Naive thymus-derived CD8-positive, alpha-beta T cell (primary cell): ENCODE measurements at places on chromosomes 16 and 17. TPM values are rescaled to one million over a fixed set of nuclear protein-coding genes. Genes with fewer than 3 reads are reported as not detected.
A peak's percentile ranks its signal among the peaks of the same experiment; 100 is the strongest.

The ST6GALNAC1 gene
- polyA plus RNA-seq: 0.52 TPM

The CD300A gene
- 37.6 TPM for polyA plus RNA-seq

The RHBDF1 gene
- polyA plus RNA-seq: not detected

The TAT gene
- polyA plus RNA-seq: not detected

The ANKS4B gene
- polyA plus RNA-seq: not detected

DNA sequence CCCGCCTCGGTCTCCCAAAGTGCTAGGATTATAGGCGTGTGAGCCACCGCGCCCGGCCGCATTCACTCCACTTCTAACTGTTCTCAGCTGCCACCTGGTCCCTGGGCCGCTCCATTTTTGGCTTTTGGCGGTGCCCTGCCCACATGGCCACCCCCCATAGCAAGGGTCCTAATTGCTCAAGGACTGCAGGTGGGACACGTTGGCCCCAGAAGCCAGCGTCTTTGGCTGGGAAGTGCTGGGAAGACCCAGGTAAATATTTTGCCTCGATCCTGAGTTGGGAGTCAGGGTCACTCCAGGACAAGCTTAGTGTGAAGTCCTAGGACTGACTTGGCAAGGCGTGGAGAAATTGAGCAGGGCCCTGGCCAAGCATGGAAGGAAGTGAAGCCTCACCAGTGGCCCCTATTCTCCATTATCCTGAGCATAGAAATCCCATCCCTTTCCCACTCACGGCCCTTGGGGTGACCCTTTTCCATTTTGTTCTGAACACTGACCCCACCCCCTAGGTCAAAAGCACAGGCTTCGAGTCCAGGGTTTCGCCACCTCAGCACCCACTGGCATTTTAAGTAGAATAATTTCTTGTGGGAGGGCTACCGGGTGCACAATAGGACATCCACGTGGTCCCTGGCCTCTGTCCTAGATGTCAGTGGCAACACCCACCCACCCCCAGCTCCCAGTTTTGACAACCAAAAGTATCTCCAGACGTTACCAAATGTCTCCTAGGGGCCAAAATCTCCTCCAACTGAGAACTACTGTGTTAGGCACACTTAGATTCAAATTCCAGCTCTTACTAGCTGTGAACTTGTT, 5.9 kb upstream of the WDR81 start:
- no peak overlapping the region for H3K27ac ChIP-seq
- H3K4me3 ChIP-seq: no peak overlapping the region
- H3K27me3 ChIP-seq: peaks cover 1% of the 10 kb centered on the region
- no peaks in the 10 kb centered on the region for H3K36me3 ChIP-seq

GRCh38 chr17:8420041-8420934, 15.4 kb upstream of the NDEL1 start:
- H3K36me3 ChIP-seq: no peaks in the 10 kb centered on the region
- H3K27me3 ChIP-seq: peaks cover 12% of the 10 kb centered on the region
- H3K27ac ChIP-seq: no peak overlapping the region

DNA sequence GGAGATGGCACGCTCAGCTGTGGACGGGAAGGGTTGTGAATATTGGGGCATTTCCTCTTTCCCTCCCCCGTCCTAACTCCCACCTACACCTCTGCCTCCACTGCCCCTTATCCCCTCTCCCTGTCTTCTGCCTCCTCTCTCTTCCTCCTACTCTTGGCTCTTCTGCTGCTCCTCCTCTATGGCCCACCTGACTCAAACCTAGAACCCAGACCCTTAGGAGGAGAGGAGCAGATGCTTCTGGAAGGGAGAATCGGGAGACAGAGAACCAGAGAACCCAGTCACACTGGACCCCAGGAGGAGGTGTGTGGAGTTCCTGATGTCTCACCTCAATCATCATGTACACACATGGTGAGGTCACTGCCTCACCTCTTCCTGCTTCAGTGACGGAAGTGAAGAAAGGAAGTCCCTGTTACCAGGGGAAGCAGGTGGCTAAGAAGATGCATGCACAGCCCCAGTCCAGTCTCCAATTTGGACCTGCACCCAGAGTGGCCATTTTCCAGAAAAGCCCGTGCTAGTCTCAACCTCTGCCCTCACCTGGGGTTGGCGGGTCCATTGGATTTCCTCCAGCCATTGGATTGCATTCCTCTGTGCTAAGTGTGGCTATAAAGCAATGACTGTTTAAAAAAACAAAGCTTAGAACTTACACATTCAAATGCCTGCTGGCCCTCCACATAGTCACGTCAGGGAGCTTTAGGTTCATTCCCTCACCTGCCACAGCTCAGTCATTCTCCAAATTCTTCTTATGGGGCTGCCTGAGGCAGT, 4.0 kb downstream of the RNF222 start:
- H3K4me1 ChIP-seq: peaks cover 18% of the 10 kb centered on the region
- peak overlapping the region; percentile 89 for H3K27ac ChIP-seq
- peak; percentile 63 for DNase-seq
- peaks cover 2% of the 10 kb centered on the region for H3K27me3 ChIP-seq

DNA sequence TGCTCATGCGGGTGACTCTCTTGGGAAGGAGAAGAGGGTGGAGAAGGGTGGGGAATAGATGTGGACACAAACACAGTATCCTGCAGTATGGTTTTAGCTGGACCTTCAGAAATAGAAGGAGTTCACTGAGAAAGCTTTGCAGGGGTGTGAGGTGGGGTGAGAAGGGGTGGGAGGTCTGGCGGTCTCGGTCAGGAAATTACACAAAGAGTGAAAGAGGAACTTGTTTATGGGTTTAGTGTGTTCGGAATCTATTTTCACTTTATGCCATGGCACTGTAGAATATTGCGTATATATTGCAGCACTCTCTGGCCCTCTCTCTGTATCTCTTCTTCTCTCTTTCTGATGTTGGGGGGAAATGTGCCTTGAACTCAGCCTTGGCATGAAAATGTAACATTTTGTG, 148.2 kb upstream of the GOT2 start:
- no peak overlapping the region for H3K27ac ChIP-seq
- peaks cover 12% of the 10 kb centered on the region for H3K27me3 ChIP-seq
- H3K36me3 ChIP-seq: peaks cover 2% of the 10 kb centered on the region
- no peak for DNase-seq

GRCh38 chr16:28981517-28981916, 3.3 kb upstream of the LAT start:
- no peaks in the 10 kb centered on the region for H3K27me3 ChIP-seq
- H3K27ac ChIP-seq: no peak overlapping the region
- H3K4me3 ChIP-seq: no peak overlapping the region
- peaks cover 29% of the 10 kb centered on the region for H3K4me1 ChIP-seq
- no peaks in the 10 kb centered on the region for H3K36me3 ChIP-seq

DNA sequence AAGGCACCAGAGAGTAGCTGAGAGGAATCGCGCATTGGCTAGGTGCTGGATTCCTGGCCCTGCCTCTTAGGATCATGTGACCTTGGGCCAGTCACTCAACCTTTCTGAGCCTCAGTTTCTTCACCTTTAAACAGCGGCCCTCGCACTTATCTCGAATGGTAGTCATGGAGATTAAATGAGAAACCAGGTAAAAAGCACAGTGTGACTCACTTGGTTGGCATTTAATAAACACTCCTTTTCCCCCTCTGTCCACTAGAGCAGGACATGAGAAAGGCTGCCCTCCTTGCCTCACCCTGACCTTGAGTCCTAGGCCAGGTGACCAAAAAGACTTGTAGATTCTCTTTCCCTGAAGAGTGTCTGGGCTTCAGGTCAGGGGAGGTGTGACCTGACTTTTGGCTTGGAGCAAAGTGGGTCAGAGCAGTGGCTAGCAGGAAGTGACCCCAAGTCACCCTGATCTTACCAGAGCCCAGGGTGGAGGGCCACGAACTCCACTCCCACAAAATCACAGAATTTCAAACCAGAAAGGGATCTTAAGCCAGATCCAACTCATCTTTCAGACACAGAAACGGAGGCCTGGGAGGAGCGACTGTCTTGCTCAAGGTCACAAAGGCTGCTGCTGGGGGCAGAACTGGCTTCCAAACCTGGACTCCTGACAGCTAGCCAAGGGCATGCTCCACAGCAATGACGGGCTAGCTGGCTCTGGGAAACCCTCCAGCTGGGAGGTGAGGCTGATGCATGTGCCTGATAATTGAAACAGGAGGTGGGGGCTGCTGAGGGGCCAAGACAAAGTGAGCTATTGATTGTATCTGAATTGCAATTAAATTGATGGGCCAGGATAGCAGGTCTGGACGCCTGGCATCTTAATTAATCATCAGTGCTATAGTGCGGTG, 65.2 kb downstream of the PIPOX start:
- no peak overlapping the region for H3K4me3 ChIP-seq
- no peaks in the 10 kb centered on the region for H3K27me3 ChIP-seq
- H3K27ac ChIP-seq: no peak overlapping the region
- no peak for DNase-seq
- peaks cover 5% of the 10 kb centered on the region for H3K36me3 ChIP-seq

DNA sequence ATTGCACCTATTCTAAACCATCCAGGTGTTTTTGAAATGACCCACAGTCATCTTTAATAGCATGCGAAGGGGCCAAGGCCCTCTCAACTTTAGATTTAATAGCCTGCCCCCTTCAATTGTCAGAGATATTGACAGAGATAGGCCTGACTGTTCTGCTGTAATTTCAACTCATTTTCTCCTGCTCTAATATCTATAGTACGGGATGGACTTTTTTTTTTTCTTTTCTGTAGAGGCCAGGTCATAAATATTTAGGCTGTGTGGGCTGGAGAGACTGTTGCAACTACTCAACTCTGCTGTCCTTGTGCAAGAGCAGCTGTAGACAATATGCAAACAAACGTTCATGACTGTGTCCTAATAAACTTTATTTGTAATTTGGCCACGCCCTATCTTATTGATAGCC, 24.7 kb upstream of the KRT20 start:
- H3K4me1 ChIP-seq: no peaks in the 10 kb centered on the region
- H3K36me3 ChIP-seq: no peaks in the 10 kb centered on the region
- no peak overlapping the region for H3K4me3 ChIP-seq
- H3K27me3 ChIP-seq: peaks cover 33% of the 10 kb centered on the region
- H3K27ac ChIP-seq: no peak overlapping the region

DNA sequence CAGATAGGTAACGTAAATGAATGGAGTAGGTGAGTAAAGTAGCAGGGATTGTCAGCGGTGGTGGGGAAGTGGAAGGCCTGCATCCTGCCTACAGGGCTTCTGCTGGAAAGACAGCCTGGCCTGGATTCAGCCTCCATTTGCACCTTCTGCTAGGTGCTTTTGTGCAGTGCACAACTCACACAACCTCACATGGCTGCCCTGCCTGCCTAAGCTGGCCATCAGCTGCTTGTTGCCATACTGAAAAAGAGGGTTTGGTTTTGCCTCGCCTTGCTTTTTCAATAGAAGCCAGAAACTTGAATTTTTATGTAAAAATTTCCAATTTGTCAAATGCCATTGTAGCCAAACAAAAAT, 36.3 kb downstream of the SOST start:
- no peak overlapping the region for H3K27ac ChIP-seq
- peaks cover 11% of the 10 kb centered on the region for H3K4me1 ChIP-seq
- H3K4me3 ChIP-seq: no peak overlapping the region
- peaks cover 2% of the 10 kb centered on the region for H3K27me3 ChIP-seq
- no peak for DNase-seq

DNA sequence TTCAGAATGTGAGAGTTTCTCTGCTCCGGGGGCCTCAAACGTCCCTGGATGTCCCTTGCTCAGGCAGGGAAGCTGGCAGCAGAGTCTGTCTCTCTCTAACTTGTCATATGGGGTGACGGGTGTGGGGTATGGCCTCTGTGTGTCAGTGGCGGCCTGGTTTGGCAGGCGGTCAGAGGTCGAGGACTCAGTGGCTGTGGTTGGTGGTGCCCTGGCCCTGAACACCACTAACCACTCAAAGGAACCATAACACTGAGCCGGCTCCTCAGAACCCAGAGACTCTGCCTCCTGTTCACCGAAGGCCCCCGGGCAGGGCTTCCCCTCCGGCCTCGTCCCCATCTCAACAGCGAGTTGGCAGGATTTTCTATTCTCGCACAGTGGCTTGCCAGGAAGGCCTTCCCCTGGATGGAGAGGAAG, 677 bp downstream of the P2RX1 start:
- no peaks in the 10 kb centered on the region for H3K36me3 ChIP-seq
- peaks cover 59% of the 10 kb centered on the region for H3K4me1 ChIP-seq
- H3K4me3 ChIP-seq: peak overlapping the region; percentile 57

- no peaks in the 10 kb centered on the region for H3K27me3 ChIP-seq
- no peak overlapping the region for H3K4me3 ChIP-seq
- no peak for DNase-seq
- H3K4me1 ChIP-seq: peaks cover 15% of the 10 kb centered on the region
Measured at GRCh38 chr17:19461116-19461515, 50.1 kb downstream of the RNF112 start.

DNA sequence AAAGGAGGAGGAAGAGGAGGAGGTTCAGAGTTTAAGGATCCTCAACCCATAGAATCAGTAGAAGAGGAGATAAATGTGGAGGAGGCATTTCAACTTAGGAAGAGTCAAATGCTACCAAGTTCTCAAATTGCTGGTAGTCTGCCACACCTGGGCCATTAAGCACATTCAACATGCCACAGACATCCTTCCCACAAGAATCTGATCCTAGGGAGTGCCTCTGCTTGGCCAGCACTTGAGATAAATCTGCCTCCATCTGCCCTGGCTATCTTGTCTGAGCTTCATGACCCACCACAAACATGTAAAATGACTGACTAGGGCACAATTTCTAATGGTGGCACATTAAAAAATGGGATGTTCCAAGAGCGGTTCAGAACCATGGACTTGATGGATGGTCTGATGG, 37.3 kb upstream of the AXIN2 start:
- no peak overlapping the region for H3K27ac ChIP-seq
- peaks cover 21% of the 10 kb centered on the region for H3K4me1 ChIP-seq
- H3K4me3 ChIP-seq: no peak overlapping the region
- peaks cover 2% of the 10 kb centered on the region for H3K27me3 ChIP-seq

DNA sequence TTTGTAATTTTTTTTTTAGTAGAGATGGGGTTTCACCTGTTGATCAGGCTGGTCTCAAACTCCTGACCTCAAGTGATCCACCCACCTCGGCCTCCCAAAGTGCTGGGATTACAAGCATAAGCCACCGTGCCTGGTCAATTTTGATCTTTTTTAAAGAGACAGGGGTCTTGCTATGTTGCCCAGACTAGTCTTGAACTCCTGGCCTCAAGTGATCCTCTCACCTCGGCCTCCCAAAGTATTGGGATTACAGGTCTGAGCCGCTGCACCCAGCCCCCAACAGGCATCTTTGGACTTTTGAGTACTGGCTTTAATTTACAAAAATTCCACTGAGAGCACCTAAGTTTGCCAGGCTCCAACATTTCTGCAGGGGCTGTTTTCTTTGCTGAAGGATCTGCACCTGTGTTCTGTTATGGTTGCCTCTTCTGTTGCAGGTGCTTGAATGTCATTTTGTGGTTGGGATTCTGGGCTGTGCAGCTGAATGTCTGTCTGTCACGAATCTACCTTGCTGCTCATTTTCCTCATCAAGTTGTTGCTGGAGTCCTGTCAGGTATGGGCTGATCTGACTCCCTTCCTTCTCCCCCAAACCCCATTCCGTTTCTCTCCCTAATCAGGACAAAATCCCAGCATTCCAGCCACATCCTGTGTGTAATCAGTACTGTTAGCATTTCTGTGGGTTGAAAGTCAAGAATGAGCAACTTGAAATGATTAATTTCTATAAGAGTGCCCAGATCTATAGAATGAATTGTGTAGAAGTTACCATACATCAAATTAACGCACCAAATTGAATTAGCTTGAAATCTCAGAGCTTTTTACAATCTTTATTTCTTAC, 8.5 kb downstream of the G6PC1 start:
- peaks cover 11% of the 10 kb centered on the region for H3K27me3 ChIP-seq
- H3K36me3 ChIP-seq: no peaks in the 10 kb centered on the region
- H3K27ac ChIP-seq: no peak overlapping the region
- DNase-seq: no peak
- no peaks in the 10 kb centered on the region for H3K4me1 ChIP-seq

GRCh38 chr17:69884846-69885245, 190.2 kb upstream of the KCNJ16 start:
- no peak for DNase-seq
- H3K27me3 ChIP-seq: peaks cover 1% of the 10 kb centered on the region
- no peaks in the 10 kb centered on the region for H3K4me1 ChIP-seq
- H3K36me3 ChIP-seq: no peaks in the 10 kb centered on the region
- H3K4me3 ChIP-seq: no peak overlapping the region

- peak overlapping the region; percentile 41 for H3K4me3 ChIP-seq
- no peaks in the 10 kb centered on the region for H3K27me3 ChIP-seq
- no peak for DNase-seq
Measured at GRCh38 chr16:16042076-16042475, 92.7 kb downstream of the ABCC1 start.
